ENCODE measurements at places on chromosomes 4 and X.

DNA sequence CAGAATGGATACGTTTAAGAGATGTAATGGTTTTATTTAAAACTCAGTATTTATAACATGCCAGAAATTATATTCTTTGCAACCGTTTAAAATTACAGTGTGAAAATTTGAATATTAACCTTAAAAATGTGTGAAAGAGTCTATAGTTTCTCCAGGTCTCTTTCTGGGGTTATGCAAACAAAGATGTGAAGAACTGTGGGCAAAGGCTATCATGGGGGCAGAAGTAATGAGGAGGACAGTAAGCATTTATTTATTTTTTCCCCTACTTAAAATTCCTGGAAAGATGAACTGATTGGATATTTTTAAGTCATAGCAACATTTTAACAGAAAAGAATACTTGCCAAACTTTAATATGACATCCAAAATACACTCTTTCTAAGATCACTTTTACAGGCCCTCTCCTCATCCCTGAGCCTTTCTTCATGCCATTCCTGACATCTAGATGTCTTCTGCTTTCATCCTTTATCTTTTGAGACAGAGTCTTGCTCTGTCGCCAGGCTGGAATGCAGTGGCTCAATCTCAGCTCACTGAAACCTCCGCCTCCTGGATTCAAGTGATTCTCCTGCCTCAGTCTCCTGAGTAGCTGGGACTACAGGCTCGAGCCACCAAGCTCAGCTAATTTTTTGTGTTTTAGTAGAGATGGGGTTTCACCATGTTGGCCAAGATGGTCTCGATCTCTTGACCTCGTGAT lies 46.1 kb downstream of the TMEM131L start:
- DNase-seq, result no peak

- DNase-seq, result no peak
These were observed 93.2 kb downstream of the CRLF2 start for GRCh38 chrX:1119275-1119674.

GRCh38 chr4:24923550-24923949 lies 10.7 kb upstream of the CCDC149 start:
- DNase-seq, result no peak

DNA sequence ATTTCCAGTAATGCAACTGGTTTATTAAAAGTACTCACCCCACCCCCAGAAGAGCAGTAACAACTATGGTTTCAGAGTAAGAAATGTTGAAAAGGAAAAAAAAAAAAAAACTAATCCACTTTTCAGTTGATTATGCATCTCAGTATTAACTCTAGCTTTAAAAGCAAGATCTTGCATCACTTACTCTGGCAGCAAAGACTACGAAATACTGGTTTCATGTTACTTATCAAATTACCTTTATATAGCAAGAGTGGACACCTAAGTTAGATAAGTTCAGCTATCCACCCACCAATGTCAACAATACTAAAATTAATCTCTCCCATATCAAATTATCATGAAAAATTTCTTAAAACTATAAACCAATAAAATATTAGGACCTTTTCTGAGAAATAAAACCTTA lies 105.0 kb downstream of the ABCB7 start:
- no peak for DNase-seq

All from hematopoietic multipotent progenitor cell treated with erythropoietin and hydrocortisone succinate and interleukin-3 and kit ligand, for 15 days (in vitro differentiated cells).